ENCODE measurements at places on chromosomes 2 and 18. TPM values are rescaled to one million over a fixed set of nuclear protein-coding genes. Genes with fewer than 3 reads are reported as not detected.

DNA sequence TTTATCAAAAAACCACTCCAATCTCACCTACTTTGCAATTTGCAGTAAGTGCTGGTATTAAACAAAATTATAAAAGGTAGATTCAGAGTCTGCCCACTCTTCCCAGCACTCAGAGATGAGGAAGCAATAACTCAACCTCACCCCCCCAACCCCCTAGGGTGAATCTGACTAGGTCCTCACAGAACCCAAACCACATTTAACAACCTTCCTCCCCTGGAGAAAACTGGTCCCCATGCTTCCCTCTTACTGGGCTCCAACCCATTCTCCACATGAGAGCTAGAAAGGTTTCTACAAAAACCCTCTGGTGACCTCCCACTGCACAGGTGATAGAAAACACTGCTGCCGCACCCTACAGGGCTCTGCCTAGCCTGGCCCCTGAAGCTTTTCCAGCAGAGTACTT, 40.5 kb upstream of the BMP10 start:
- no peak for DNase-seq

DNA sequence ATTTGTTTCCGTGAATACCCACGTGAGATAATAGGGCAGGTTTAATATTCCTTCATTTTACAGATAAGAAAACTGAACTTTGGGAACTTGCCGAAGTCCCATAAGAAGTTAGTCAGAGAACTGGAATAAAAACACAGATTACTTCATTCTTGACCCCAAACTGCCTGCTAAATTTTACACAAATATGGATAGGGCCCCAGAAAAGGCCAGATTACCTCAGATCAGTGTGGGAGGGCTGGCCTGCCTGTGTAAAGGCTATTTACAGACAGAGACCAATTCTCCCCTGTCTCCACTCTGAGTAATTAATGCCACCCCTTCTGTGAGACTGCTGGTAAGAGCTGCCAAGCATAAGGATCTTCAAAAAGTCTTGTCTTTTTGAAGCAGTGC, 139.2 kb downstream of the MGAT5 start:
- peak; percentile 32 for DNase-seq

DNA sequence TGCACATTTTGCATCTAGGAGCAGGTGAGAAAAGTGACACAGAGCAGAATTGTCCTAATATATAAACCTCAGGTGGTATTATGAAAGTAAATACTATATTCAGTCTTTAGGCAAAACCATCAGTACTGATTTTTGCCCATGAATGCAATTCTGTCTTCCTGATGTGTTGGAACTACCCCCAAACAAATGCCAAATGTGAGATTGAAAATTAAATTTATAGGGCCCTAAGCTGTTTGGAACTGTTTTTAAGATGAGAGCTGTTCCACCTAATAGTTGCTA, 115.2 kb downstream of the SH3RF3 start:
- no peak for DNase-seq

DNA sequence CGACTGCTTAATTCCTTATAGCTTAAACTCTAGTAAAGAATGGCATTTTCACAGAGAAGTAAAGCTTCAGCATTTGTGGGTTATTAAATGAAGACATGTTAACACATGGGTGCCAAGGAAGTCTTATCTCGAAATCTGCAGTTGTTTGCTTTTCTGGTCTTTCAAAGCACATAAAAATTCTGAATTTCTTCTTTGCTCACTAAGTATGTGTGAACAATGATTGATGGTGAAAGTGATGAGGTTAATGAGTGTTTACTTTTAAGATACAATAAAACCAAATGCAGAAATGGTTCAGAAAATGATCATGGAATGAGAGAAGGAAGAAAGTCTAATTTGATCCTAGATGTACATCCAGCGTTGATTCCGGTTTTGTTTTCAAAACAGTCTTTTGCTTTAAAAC, 234.6 kb upstream of the RAB12 start:
- no peak for DNase-seq

- DNase-seq = no peak
Measured at GRCh38 chr2:112662704-112663103, 17.0 kb downstream of the SLC20A1 start.

DNA sequence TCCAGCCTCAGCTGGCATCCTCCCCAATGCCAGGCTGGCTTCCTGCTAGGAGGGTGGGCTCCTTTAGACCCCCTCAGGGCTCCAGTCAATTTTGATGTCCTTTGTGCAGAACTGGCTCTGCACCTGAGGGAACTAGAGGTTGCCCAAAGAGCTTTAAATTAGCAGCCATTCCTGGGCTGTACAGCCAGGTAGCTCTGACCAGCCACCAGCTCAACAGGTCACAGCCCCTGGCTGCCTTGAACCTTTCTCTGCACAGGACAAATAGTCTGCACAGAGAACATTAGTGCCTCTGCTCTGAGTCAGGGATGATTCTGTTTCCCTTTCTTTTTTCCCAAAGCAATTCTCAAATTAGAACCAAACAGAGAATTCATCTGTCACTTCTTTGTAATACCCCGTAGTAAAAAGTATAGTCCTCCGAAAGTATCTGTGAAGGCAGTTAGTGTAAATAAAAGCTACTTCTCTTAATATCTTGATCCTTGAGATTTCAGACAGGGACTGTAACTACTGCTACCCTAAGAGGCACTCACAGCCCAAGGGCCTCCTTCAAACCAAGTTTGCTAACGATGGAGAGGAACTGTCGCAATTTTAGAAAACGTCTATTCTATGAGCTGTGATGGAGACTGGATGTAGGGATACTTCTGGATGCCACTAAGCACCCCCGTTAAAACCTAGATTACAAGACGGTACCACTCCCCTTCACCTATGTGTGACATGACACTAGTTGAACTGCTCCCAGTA, 3.0 kb downstream of the TTC32 start:
- DNase-seq = no peak

- no peak for DNase-seq
Measured at GRCh38 chr18:1047406-1047805, 142.7 kb downstream of the ADCYAP1 start.

GRCh38 chr2:44470151-44470550, 108.4 kb downstream of the CAMKMT start:
- no peak for DNase-seq

- DNase-seq = no peak
Measured at GRCh38 chr2:8303322-8303832, 378.5 kb upstream of the ID2 start.

DNA sequence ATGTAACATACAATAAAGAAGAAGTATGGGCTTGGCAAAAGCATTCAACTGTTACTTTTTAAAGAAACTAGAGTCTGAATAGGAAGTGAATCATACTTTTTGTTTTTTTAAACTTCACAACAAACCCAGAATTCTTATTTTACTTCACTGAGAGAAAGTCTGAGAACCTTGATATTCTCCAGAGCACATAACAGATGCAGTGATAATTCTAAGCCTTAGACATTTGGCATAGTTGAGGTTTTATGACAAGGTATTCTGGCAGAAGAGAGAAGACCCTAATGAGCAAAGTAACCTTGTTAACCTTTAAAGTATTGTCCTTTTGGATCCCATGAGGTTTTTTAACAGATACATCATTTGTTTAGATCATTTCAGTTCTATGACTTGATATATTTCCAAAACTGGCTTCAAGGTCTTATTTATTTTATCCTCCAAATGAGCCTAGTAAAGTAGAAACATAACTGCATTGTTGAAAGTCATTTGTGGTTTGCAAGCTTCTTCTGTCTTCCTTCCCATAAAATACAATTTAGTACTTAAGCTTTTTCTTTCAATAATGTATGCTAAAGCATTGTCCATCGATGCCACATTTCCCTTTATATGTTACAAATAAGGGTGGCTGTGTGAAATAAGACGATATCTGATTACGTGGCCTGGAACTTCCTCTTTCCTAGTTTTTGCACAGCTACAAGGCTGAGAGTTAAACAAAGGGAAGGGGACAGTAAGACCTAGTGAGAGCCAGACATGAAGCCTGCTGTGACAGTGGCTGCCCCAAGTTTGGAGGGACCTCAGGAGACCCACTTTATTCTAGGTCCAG, 86.1 kb upstream of the ITPRID2 start:
- DNase-seq = peak; percentile 73

- DNase-seq = no peak
Measured at GRCh38 chr2:202147775-202148174, 74.7 kb downstream of the KIAA2012 start.

- DNase-seq = peak; percentile 55
Measured at GRCh38 chr18:23523429-23524212, 20.3 kb downstream of the RMC1 start.

DNA sequence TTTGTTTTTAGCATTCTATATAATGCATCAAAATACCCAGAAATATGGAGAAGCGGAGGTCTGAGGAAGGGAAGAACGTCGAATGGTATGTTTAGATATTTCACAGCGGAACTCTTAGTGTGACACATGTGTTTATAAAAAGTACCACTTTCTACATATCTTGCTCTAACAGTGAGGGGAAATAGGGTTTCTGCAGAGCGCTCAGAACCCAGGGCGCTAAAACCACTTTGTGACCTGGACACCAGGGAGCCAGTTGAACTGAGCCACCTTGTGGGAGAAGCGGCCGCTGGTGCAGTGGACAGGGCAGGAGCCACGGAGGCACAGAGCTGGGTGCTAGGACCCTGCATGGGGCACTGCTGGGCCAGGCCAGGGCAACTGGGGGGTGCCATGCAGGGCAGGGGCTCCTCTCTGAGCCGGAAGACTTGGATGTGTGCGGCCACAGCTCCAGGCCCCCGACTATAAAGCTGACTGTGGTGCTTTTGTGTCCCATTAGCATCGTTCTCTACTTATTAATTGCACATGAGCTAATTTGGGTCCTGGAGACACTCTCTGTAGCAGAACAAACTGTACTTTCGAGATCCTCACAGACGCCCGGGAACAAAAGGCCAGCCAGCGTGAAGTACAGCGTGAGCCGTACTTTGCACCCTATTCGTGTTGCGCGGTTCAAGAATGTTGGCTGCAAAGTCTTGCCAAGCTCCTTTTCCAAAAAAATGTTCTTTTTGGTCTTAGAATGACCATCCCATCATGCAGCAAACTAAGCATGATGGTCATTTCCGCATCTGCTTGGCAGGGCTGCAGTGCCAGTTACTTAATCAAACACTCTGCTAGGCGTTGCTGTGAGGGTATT, 151.9 kb upstream of the ALKAL2 start:
- DNase-seq = no peak

DNA sequence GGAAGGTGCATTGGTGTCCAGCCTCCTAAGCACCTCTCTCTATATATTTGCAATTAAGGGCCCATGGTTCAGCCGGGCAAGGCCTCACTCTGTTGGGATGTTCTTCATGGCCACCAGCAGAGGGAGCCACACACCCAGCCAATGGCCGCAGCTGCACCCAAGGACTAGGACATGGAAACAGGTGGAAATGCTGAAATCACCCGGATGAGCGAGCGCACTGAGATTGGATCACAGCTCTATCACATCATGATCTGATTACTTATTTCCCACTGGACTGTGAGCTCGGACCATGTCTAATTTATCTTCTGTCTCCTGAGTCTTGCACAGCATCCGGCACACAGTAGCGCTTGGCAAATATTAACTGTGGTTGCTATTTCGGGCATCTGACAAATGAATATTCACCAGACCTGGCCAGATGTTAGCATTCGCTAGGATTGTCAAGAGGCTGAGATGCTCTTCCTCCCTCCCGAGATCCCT, 31.2 kb downstream of the KIF3C start:
- peak; percentile 92 for DNase-seq

DNA sequence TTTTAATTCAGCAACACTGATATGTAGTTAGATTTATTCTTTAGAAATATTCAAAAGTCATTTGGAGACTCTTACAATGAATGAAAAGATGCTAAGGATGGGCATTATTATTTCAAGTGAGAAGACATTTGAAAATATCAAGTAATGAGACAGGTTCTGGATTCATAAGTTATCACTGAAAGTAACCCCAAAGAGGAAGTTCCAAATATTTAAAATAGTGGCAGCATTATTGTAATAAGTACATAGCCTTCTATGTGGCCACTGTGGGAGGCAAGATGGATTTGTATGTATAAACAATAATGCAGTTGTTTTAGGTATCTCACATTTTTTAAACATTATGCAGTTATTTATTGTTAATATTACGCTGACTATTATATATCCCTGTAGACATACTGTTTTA, 29.7 kb downstream of the ZC3H6 start:
- no peak for DNase-seq

DNA sequence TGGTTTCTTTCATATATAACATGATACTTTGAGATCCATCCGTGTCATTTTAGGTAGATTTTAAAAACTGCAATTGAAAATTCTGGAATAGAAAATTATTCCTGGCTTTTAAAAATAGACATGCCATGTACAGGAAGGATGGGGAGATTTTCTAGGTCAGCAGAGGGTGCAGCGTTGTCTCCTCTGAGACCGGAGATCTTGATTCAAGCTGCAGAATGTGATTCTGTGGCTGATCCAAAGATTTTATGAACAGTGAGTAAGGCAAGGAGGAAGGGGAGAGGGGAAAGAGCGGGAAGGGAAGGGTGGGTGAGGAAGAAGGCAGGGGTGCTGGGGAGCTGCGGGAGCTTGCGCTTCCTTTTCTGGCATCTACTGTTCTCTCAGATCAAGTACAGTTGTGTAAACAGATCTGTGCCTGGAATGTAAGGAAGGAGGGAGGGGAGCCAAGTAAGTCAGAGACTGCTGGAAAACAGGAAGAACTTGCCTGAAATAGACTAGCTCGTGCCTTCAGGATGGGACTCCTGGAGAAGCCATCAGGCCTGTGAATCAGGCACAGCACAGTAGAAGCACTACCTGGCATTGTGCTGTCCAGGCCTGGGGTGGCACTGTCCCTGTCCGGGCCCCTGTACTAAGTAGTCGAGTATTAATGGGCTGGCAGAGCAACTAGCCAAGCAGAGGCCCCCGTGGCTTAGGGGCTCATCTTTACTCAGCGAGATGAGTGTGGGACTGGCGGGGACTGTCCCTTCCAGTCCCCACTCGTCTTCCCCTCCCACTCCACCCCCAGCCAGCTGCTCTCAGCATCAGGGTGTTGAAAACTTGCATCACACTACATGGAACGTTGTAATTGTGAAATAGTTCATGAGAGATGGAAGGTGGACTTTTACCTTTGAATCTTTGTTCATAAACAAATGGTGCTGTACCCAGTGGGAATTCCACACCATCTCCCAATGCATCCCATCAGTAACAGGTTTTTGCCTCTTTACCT, 163.5 kb downstream of the UXS1 start:
- peak; percentile 92 for DNase-seq

DNA sequence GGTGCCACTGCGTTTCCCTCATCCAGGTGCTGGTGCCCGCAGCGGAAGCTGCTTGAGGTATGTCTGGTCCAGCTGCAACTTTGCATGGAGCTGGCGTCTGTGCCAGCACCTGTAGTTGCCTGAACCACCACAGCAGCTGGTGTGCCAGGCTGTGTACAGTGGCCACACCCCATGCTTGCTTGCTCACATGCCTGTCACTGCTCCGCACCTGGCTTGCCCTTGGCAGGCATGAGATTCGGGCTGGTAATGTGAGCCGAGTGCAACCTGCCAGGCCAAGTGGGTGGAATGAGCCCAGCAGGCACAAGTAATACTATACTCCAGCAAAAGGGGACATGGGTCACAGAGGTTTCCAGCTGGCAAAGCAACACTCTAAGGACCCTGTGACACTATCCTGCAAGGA, 1123.3 kb upstream of the ACVR2A start:
- DNase-seq = peak; percentile 69

GRCh38 chr18:3383381-3383915, 66.5 kb upstream of the TGIF1 start:
- no peak for DNase-seq

GRCh38 chr2:60885683-60886082, 4.3 kb downstream of the REL start:
- DNase-seq = no peak

The DOK6 gene
- 3.9 TPM for total RNA-seq

The CCDC141 gene
- 39.1 TPM for total RNA-seq

The DLGAP1 gene
- 4.4 TPM for total RNA-seq

The RAB6C gene
- 0.10 TPM for total RNA-seq

The SLC23A3 gene
- 0.92 TPM for total RNA-seq

The HOXD8 gene
- 2.7 TPM for total RNA-seq

The POU3F3 gene
- not detected for total RNA-seq

The REG1B gene
- not detected for total RNA-seq

The RESP18 gene
- total RNA-seq = not detected

The LMAN2L gene
- total RNA-seq = 41.5 TPM

The DSC2 gene
- 54.9 TPM for total RNA-seq

Measured in tongue (tissue), 3 donors.